Keratinocyte (primary cell): ENCODE measurements at places on chromosomes 12 and 14.

DNA sequence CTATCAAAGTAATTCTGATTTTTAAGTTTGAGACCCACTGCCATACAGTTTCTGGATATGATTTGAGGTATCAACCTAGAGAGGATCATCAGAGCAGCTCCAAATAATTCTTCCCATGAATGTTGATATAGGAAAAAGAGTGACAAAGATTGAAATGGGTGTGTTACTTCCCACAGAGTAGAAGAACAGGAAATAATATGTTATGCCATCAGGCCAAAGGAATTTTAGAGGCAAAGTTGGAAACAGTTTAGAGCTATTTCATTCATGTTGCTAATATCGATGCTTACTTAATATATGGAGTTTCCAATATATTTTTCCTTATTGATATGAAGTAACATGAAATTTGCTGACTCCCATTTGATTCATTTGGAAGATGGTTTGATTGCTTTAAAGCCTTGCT, 8.9 kb upstream of the MSRB3 start:
- no peak for DNase-seq

- DNase-seq, result no peak
These were observed 501 bp downstream of the RIMKLB start for GRCh38 chr12:8698132-8698851.

- no peak for DNase-seq
These were observed 67.1 kb downstream of the TUNAR start for GRCh38 chr14:95943699-95944098.

- DNase-seq, result no peak
These were observed 2.6 kb downstream of the CRY1 start for GRCh38 chr12:107090711-107091110.

- no peak for DNase-seq
These were observed 42.7 kb downstream of the CAMKK2 start for GRCh38 chr12:121253638-121254335.

GRCh38 chr14:85002846-85003245, 527.1 kb upstream of the FLRT2 start:
- DNase-seq, result no peak
